ENCODE measurements at places on chromosomes 5 and 9.

DNA sequence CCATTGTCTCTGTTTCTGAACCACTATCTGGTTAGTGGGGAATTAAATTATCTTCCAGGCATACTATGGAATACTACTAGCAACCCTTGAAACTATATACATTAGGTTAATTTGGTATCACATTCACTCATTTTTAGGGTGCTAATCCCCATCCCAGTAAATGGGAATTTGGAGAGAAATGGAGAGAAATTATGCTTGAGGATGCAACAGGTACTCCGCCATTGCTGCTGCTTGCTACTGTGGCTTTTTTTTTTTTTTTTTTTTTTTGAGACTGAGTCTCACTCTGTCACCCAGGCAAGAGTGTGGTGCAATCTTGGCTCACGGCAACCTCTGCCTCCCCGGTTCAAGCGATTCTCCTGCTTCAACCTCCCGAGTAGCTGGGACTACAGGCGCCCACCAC is 66.1 kb downstream of the AK8 start:
- DNase-seq, result no peak

DNA sequence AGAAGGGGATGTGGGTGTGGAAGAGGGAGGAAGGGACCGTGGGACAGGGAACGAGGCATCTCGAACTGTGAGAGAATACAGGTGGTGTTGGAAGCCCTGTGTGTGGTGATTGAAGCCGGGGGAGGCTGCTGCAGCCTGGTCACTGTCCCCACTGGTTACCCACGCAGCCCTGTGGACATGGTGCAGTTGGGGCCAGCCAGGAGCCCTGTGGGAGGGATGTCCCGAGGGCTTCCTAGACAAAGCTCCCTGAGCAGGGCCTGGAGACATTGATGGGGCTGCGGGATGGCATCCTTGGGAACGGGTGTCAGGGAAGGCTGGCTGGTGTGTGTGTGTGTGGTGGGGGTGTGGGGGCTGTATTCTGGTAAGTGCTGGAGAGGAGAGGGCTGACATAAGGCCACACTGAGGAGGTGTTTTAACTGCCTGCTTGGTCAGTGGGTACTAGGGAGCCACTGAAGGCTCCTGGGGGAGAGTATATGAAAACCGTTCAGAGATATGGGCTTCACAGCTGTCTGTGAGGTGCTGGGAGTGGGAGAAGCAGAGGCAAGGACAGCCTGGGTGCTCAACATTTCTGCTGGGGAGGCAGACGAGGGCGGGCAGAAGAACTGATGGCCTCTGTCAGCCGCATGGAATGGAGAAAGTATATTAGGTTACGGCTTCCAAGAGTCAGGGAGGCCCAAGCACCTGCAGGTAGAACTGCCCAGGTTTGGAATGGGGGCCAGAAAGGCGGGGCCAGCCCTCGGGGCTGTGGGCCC is 20.0 kb downstream of the WNK2 start:
- no peak for DNase-seq

DNA sequence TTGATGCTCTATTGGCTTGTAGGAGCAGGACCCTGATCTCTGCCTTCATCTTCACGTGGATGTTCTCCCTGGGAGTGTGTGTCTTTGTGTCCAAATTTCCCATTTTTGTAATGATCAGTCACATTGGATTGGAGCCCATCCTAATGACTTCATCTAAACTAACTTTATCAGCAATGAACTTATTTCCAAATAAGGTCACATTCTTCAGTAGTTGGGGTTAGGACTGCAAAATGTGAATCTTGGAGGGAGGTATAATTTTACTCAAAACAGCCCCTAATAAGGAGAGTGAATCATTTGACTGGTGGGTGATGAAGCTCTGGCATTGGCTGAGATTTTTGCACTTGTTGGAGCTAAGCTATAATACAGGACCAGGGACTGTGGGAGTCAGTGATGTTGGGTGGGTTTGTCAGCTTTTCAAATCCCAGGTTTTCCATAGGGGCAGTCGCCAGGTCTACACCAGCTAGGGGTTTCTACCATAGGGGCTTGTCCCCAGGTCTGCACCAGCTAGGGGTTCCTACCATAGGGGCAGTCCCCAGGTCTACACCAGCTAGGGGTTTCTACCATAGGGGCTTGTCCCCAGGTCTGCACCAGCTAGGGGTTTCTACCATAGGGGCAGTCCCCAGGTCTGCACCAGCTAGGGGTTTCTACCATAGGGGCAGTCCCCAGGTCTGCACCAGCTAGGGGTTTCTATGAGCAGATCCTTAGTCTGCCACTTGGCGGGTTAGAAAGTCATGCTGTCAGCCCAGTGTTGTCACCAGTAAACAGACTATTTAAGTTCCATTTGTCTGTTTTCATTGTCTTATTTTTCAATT is 382.6 kb upstream of the DAP start:
- DNase-seq, result no peak

- DNase-seq, result no peak
Observed at GRCh38 chr5:174491761-174492350, 232.5 kb upstream of the MSX2 start.

DNA sequence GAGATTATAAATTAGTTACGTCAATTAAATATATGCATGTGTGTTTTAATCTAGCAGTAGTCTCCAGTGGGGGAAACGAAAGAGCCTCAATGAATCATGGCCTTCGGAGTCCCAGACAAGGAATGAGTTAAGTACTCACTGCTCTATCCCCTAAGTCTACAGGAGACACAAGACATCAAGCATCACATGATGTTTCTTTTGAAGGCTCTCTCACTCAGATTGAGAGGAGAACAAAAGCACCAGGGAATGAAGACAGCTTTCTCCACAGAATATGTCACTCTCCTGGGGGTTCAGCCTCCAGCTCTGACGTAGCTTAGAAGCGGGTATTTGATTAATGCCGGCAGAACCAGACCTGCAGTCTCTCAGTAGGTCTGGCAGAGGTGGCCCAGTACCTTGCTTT is 381.4 kb downstream of the ACTL7B start:
- DNase-seq, result no peak

DNA sequence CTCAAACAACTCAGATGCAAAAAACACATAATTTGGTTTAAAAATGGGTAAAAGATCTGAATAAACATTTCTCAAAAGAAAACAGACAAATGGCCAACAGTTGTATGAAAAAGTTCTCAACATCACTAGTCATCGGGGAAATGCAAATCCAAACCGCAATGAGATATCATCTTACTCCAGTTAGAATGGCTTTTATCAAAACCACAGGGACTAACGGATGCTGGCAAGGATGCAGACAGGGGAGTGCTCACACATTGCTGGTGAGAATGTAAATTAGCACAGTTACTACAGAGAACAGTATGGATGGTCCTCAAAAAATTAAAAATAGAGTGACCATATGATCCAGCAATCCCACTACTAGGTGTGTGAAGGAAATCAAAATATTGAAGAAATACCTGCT is 589.1 kb upstream of the ADAMTS16 start:
- no peak for DNase-seq

Data from Caki2 (cell line).